ENCODE measurements at places on chromosomes 3 and 15. TPM values are rescaled to one million over a fixed set of nuclear protein-coding genes. Genes with fewer than 3 reads are reported as not detected.

The C3orf18 gene
- polyA plus RNA-seq: 21.9 TPM

The SLITRK3 gene
- polyA plus RNA-seq: 0.71 TPM

The TMCO5A gene
- not detected for polyA plus RNA-seq

The STRIT1 gene
- 0.15 TPM for polyA plus RNA-seq

The WDR49 gene
- 0.50 TPM for polyA plus RNA-seq

Measured in H1 (cell line).